ENCODE measurements at places on chromosomes 13 and 19.

- no peak for DNase-seq
These were observed 114.9 kb downstream of the PCCA start for GRCh38 chr13:100203696-100204367.

- peak; percentile 52 for DNase-seq
These were observed 1.0 kb downstream of the REX1BD start for GRCh38 chr19:18589380-18590272.

GRCh38 chr13:79386125-79386826 is 19.8 kb downstream of the RBM26 start:
- DNase-seq = no peak

GRCh38 chr19:1847684-1848398 is 442 bp downstream of the REXO1 start:
- no peak for DNase-seq

- no peak for DNase-seq
These were observed 2.3 kb upstream of the C19orf84 start for GRCh38 chr19:51392701-51393100.

DNA sequence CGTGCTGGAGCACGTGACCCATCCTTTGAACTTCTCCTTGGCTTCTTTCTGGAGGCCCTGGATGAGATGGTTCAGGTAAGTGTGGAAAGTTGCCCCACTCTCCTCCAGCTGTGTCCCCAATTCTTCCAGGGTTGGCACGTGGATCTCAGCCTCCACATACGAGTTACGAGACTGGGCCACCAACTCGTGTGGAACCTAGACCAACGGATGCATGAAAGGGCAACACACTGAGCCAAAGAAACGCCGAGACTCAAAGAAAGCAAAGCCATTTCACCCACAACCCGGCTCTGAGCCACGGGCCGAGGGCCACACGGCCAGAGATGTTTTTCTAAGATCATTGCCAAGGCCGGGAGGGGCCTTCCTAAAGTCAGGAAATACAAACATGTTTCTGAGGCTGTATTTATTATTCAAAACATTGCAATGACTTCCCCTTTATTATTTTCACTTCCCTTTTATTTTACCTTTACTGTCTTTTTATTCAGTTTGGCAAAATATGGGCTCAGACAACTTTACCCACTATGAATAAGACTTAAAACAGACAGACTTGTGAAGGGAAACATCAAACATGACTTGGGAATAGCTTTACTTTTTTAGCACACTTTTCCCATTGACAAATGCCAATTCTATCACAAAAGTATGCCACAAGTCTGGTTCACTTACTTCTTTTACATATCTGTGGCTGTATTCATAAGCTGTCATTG is 94.6 kb downstream of the KL start:
- DNase-seq = no peak

DNA sequence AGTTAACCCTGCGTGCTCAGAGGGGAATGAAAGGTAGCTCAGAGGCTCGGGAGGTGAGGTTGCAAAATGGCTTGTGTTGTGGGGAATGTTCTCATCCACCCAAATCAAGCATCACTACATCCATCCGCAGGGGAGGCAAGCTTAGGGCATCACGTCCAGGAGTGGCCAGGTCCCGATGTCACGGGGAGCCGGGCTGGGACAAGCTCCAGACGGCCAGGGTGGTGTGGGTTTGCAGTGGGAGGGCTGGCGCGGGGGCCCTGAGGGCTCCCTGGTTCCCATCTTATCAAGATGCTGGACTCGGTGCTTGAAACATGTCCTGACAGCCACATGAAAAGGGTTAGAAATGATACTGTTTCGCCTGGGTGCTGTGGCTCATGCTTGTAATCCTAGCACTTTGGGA is 25.8 kb downstream of the EPN1 start:
- DNase-seq = no peak

- no peak for DNase-seq
These were observed 63.2 kb downstream of the SHISA2 start for GRCh38 chr13:25988661-25989060.

GRCh38 chr13:28492569-28493367 is 2.2 kb downstream of the FLT1 start:
- DNase-seq = peak; percentile 30

GRCh38 chr13:50283017-50283416 is 267.8 kb downstream of the KCNRG start:
- DNase-seq = no peak

GRCh38 chr13:107296804-107297203 is 728.9 kb upstream of the ARGLU1 start:
- DNase-seq = no peak

GRCh38 chr13:33543631-33544265 is 258.2 kb upstream of the STARD13 start:
- DNase-seq = no peak

DNA sequence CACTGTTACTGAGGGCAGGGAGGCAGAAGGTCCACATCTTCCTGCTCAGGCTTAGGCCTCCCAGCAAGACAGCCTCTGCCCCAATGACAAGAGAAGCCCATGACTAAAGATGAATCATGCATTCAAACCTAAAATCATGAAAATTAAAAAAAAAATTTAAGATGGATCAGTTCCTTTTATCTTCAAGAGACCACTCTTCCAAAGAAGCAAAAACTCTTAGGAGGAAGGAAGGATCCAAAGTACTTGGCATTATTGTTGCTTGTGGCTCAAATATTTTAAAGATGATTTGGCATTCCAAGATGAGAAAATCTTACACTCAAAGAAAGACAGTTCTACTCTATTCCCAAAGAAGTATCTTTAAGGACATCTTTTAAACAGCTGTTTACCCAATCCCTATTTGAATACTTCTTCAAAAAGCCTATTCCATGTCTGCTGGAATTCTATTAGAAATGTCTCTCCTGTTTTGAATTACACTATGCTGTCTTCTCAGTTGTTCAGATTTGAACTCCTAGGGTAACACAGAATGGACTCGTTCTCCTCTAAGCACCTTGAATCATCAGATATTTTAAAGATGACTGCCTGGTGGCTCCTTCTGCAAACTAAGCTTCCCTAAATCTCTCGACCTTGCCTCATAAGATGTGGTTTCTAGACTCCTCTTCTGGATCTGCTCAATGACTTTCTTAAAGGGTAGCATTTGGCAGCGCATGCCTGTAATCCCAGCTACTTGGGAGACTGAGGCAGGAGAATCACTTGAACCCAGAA is 7.0 kb downstream of the SERP2 start:
- no peak for DNase-seq

- DNase-seq = no peak
These were observed 9.3 kb upstream of the FRY start for GRCh38 chr13:32022311-32022710.

DNA sequence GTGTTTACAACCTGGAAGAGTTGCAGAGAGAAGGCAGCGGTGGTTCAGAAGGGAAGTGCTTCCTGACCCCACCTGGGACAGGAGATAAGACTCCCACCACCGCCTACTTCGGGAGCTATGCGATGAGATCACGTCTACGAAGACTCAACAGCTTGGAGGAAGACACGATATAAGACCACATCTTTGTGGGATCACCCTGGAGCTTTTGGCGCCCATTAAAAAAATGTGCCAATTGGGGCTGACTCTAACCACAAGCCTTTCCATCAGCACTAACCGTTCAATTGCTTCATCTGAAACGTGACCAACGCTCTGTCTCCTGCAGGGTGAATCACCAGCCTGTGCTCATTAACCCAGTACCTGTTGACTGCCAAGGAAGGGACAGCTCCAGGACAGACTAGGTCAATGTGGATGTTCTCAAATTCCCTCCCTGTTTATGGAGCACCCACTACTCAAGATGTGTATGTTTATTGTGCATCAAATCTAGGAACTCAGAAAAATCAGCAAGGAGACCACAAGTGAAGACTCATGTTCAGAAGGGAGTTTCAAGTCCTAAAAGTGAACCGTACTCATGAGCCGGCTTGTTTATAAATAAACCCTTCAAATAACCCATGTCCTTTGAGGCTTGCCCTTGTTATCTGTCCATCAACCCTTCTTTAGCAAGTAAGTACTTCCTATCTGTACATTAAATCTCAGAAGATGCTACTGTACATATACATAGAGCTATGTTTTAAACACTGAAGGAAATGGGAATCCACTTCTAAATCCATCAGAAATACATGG is 67.5 kb downstream of the LATS2 start:
- no peak for DNase-seq

- DNase-seq = no peak
These were observed 536.5 kb downstream of the KCTD12 start for GRCh38 chr13:76349700-76350099.

DNA sequence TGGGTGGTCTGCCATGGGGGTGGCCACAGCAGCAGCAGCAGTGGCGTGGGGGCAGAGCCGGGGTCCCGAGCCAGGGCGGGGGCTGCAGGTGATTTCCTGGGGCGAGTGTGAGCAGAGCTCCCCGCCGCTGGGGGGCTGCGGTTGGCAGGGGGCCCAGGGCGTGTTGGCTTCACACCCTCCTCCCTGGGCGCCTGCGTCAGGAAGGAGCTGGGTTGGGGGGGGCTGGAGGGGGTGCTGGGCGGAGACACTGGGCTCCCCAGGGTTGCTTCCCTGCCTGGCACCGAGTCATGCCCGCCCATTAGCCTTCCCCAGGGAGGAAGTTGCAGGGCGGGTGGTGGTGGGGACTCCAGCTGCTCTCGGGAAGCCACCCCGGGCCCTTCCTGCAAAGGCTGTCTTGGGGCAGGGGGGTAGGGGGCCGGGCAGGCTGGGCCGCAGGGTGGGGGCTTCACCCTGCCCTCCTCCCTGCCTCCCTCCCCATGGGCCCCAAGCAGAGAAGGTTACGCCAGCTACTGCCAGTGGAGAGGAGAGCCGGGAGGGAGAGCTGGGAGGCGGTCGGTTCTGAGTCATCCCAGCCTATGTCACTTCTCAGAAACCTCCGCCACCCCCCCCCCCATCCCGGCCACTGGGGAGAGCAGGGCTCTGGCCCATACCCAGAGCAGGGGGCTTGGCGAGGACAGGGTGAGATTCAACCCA is 4.6 kb downstream of the MIDN start:
- no peak for DNase-seq

Measured in stimulated activated CD4-positive, alpha-beta T cell treated with anti-CD3 and anti-CD28 coated beads, Interleukin-2, amount 100 ng/mL, for 4 hours (primary cell).